ENCODE measurements at places on chromosomes 2 and 18.

DNA sequence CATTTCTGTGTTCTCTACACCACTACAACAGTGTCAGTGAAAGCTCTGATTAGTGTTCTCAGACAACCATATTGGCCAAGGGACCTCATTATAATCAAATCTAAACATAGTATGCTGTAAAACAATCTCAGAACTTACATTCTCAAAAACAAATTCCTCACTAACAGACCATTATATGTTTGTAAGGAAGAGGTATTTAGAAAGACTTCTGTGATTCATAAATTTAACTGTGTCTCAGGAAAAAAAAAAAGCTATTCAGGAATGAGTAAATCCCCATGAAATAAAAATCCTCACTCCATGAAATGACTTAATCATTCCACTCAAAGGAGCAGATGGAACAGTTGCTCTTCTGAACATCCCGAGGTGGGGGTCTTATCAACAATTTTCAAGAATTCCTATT, 413.0 kb downstream of the CDH2 start:
- no peak for DNase-seq

DNA sequence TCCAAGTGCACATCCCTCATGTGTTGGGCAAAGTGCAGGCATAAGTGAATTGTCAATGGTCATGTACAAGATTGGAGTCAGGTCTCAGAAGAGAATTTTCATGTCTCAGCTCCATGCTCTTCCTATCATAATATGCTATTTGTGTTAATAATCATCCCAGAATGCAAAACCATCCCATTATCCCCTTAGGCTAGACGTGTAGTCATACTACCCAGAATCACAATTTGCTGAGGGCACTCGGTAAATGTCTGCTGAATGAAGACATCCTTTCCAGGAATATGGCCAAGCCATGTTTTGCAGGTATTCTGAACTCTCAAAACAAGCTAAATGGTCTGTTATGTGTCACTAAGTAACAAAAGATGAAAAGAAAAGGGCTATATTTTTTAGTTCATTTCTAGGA, 263.8 kb downstream of the RAD51AP2 start:
- DNase-seq: no peak

DNA sequence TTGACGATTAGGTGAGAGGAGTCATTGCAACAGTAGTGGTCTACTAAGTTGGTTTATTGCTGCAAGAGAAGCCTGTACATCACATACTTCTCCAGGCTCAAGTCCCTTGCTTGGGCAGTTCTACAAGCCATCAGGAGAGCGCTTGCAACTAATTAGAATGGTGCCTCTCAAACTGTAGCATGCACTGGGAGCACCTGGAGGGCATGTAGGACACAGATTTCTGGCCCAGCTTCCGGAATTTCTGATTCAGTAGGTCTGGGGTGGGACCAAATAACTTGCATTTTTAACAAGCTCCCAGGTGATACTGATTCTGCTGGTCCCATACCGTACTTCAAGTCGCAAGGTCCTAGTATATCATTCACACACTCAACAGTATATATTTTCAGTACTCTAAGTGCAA, 34.5 kb upstream of the CCDC88A start:
- no peak for DNase-seq

- DNase-seq: no peak
Observed at GRCh38 chr2:109387221-109387735, 226.5 kb downstream of the SEPTIN10 start.

- DNase-seq: no peak
Observed at GRCh38 chr2:2523461-2524347, 192.6 kb upstream of the MYT1L start.

DNA sequence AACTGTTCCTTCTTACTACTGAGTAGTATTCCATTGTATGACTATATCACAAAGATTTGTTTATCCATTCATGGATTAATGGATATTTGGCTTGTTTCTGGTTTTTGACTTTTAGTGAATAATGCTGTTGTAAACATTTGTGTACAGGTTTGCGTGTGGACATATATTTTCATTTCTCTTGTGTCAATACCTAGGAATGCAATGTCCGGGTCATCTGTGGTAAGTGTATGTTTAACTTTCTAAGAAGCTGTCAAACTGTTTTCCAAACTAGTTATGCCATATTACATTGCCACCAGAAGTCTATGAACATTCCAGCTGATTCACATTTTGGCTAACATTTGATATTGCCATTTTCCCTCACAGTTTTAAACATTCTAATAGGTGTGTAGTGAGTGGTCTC, 29.1 kb upstream of the SLC16A14 start:
- DNase-seq: no peak

DNA sequence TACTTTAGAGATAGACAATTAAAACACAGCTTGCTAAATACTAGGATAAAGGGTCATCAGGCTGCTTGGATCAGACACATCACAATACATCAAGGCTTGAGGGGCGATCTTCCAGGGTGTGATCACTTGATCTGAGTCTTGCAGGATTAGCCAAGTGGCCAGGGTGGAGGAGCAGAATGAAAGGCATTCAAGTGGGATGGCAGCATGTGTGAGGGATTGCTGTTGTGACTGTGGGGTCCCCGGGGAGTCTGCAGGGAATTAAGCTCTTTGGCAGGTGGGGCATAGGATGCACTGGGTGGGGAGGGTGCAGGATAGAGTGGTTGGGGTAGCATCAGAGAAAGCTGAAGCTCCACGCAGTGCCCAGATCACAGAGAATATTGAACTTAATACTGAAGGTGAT, 58.0 kb upstream of the TMEM163 start:
- no peak for DNase-seq

GRCh38 chr2:14480906-14481305, 151.6 kb upstream of the LRATD1 start:
- no peak for DNase-seq

Data from CD4-positive, alpha-beta T cell treated with Interleukin-21 for 1 hour (primary cell).